ENCODE measurements at places on chromosomes 1 and 21.

DNA sequence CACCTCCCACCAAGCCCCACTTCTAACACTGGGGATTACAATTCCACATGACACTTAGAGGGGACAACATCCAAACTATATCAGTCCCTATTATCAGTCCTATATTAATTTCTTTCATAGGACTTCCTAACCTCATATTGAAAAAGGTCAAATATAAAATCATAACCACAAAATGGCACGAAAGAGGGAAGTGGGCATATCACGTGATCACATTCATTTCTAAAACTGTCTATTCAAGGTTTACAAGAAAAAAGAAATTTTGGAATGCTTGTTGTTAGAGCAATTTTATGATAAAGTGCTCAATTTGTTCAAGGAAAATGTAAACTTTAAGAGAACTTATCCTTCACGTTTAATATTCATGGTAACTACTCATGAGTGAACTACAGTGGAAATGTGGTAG, 13.2 kb upstream of the CDC7 start:
- no peak for DNase-seq

GRCh38 chr1:3746389-3746829, 5.8 kb upstream of the CCDC27 start:
- no peak for DNase-seq

- peak; percentile 33 for DNase-seq
Observed at GRCh38 chr1:223129229-223129901, 13.7 kb downstream of the TLR5 start.

DNA sequence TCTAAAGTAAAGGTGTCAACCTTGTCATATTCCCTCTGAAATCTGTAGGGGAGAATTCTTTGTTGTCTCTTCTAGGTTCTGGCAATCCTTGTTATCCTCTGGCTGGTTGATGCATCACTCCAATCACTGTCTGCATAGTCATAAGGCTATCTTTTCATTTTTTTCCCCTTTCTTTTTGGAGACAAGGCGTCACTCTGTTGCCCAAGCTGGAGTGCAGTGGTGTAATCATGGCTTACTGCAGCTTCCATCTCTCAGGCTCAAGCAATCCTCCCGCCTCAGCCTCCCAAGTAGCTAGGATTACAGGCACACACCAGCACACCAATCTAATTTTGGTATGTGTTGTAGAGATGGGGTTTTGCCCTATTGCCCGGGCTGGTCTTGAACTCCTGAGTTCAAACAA, 12.9 kb downstream of the DPYD start:
- no peak for DNase-seq

- no peak for DNase-seq
Observed at GRCh38 chr1:4975856-4976255, 321.4 kb downstream of the AJAP1 start.

- no peak for DNase-seq
Observed at GRCh38 chr21:38326899-38327298, 70.1 kb downstream of the KCNJ15 start.

GRCh38 chr1:184443201-184443600, 56.4 kb downstream of the C1orf21 start:
- DNase-seq: no peak

DNA sequence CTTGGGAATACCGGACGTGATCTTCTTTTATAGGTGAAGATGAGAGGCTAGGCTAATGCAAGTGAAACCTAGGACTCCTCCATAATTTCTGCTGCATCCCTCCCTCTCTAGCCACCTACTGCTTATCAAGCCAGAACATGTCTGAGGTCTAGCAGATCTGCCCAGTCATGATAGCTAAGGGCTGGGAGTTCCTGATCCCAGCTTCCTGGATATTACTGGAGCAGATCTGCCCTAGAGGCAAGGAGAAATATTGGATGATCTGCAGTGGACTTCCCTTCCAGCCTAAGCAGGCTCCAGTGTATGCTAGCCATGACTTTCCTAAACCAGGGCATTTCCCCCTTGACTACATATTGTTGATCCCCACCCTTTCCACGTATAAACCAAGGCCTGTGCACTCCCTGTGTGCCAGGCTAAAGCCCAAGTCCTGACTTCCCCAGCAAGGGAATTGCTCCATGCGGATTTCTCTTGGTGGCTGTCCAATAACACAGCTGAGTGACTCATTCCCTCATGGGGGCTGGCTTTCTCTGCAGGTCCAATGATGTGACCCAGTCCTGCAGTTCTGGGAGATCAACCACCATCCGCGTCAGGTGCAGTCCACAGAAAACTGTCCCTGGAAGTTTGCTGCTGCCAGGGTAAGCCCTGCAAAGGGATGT, 15.5 kb upstream of the SARS1 start:
- DNase-seq: no peak

DNA sequence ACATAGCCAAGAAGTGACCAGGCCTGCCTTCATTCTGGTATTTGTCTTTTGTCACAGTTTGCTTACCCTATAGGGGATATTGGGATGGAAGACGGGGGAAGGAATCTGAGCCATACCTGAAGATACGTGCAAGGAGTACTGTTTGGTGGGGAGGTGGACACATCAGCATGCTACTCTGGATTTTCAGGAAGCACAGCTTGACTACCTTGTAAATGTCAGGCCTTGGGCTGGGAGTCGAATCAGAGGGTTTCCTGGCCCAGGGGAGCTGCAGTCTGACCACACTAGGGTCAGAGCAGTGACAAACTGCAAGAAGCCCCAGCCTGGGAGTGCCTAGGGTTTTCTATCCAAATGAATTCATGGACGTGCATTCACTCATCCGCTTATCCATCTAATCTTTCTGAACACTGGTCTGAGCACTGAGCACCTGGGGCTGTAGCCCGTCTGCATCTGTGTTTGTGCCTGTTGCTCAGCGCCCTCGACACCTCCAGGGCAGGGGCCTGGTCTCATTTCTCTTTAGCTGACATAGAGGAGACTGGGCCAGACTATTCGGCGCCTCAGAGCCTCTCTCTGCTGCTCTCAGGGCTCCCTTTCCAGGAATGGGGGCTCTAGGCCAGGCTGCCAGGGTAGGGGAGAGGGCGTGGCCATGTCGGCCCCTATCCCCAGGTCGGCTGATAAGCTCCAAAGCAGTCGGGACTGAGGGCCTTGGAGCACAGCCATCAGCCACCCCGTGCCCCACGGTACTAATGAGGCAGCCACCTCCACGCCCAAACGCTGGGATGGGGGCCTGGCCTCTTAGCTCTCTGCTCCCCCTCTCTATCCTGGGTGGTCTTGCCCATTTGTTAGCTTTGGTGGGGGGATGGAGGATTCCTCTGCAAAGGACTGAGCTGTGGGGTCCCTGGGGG, 47.0 kb upstream of the SLC2A1 start:
- DNase-seq: no peak

DNA sequence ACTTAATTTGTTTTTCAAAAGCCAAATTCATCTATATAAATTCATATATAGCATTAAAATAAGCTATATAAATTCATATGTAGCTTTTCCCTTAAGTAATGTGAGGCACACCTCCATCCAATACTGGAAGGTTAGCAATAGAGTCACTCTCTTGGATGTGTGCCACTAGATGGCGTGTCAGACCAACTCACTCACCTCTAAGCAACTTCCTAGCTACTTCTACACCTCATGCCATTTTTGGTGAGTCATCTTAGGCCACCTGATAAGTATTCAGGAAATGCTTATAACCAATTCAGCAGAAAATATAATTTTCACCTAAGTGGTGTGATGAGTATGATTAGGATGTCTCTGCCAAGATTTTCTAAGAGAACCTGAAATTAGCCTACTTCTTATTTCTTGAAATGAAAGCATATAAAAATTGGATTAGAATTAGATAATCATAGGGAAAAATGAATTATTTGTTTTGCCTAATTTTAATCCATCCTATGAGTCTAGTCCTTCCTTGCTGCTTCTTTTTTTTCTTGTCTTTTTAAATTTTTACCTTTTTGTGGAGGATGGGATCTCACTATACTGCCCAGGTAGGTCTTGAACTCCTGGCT, 34.4 kb upstream of the TADA1 start:
- DNase-seq: peak; percentile 33

- no peak for DNase-seq
Observed at GRCh38 chr1:76627498-76627897, 239.8 kb upstream of the ST6GALNAC5 start.

DNA sequence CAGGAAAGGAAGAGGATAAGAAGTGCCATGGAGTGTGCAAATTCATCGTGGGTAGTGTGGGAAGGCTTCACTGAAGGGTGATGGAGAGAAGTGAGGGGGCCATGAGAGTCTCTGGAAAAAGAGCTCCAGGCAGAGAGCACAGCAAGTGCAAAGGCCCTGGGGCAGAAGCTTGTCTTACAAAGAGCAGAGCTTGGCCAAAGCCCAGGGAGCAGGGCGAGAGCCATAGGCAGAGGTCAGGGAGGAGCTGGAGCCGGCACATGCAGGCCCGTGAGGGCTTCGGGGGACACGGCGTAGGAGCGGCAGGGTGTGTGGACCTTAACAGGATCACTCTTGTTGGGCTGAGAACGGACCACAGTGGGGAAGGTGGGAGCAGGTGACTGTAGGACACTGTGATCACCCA, 83.7 kb upstream of the EDN2 start:
- no peak for DNase-seq

GRCh38 chr1:97084546-97084945, 363.0 kb downstream of the PTBP2 start:
- no peak for DNase-seq

- DNase-seq: no peak
Observed at GRCh38 chr1:211386921-211387320, 60.3 kb downstream of the TRAF5 start.

- DNase-seq: no peak
Observed at GRCh38 chr1:112735752-112736151, 20.6 kb upstream of the PPM1J start.

DNA sequence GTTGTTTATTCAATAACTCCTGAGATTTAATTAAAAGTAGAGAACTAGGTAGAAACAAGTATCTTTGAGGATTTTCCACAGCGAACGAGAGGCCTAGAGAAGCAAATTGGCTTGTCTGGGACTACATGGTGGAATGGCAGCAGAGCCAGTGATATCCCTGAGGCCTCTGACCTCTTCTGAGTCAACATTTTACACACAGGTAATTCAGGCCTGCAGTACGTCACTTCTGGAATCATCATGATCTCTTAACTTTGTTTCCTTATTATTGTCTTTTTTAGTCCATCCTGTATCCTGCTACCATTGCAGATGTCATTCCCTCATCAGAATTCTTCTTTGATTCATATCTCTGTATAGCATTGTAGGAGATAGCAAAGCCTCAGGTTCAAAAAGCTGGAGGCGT, 9.9 kb downstream of the SPRTN start:
- DNase-seq: no peak

DNA sequence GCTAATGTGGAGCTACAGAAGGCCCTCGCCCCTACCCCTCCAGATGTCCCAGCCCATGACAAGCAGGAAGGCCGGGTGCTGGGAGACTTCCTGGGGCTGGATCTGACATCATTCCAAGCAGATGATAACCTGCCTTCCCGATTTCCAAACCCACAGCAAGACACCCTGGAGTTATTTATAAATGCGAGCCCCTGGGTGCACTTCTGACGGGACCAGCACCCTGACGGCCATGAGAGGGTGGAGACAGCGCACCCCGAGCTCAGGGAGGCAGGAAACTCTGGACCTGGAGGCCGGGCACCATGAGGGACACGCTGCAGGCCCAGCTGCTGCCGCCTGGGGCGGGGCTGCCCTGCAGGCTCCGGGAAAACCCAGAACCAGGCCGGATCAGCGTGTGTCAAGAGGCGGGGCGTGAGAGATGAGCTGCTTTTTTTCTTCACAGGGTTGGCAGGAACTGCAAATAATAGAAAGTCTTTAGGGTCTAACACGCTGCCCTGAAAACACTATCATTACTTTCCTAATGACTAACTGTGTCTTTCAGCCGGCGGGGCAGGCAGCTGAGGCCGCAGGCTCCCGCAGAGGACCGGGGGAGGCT, 2.5 kb upstream of the PCBP3 start:
- no peak for DNase-seq

- no peak for DNase-seq
Observed at GRCh38 chr1:243740255-243740999, 109.6 kb downstream of the AKT3 start.

- DNase-seq: no peak
Observed at GRCh38 chr1:83845437-83846071, 153.4 kb downstream of the TTLL7 start.

DNA sequence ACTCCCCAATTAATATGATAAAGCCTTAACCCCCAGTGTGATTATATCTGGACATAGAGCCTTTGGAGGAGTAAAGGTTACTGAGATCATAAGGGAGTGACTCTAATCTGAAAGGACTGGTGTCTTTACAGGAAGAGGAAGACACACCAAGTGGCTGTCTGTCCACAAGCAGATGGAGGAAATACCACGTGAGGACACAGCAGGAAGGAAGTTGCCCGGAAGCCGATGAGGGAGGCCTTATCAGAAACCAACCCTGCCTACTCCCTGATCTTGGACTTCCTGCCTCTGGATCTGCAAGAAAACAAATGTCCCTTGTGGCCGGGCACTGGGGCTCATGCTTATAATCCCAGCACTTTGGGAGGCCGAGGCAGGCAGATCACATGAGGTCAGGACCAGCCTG, 110.3 kb upstream of the CHRM3 start:
- DNase-seq: no peak

DNA sequence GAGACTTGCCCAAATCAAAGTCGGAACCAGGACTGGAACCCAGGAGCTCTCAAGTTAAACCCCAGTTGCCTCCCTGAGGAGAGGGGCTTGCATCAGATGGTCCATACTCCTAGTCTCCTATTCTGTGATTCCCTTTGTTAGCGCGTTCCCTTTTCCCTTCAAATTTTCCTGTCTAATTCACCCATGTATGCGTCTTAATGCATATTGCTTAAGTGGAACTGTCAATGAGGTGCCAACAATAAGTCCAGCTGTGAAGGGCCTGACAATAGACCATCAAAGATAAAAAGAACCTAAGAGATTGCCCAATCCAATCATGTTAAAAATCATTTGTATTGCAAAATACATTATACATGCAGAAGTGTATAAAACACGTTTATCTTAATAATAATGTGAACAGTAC, 634 bp upstream of the SPATA6 start:
- no peak for DNase-seq

DNA sequence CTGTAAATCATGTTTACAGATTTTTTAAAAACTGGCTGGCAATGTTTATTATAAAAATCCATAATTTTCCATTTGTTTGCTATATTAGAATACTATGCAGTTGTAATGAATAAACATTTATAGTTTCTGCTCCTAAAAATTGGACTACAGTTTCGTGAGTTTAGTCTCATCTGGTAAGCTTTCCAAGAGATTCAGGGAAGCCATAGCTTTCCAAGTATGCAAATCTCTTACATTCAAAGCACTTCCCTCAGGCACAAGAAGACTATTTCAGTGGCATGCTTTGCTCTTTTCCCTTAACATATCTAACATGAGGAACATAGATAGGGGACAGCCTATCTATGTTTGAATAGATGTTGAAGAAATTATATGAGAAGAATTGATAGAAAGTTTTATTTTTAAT, 77.2 kb downstream of the ADGRL2 start:
- DNase-seq: no peak

DNA sequence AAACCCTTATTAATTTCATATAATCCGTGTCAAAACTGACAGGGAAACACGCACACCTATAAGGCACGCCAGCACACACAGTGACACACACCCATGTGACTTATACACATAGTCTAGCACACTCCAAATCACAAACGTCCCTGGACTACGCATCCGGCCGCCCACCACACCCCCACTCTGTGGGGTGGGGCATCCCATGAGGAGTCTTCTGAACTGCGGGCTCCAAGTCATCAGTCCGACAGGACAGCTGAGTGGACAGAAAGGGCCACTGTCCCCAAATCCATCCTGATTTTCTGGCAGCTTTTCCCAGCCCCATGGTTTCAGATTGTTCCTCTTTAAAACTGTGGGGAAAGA, 829 bp downstream of the PEA15 start:
- DNase-seq: peak; percentile 17

GRCh38 chr1:12179111-12179519, 12.3 kb downstream of the TNFRSF1B start:
- peak; percentile 57 for DNase-seq
